ENCODE measurements at places on chromosomes 16 and 17. TPM values are rescaled to one million over a fixed set of nuclear protein-coding genes. Genes with fewer than 3 reads are reported as not detected.

Gene FBXW10
- total RNA-seq, result not detected

Gene FOXN1
- 0.11 TPM for total RNA-seq

Gene SLC52A1
- not detected for total RNA-seq

Gene CLEC19A
- not detected for total RNA-seq

Gene ITGB3
- total RNA-seq, result 27.6 TPM

Gene C1QTNF8
- total RNA-seq, result 0.65 TPM

Gene COX11
- 48.2 TPM for total RNA-seq

Gene ZPBP2
- total RNA-seq, result not detected

Gene B4GALNT2
- not detected for total RNA-seq

Gene MYH13
- not detected for total RNA-seq

Gene TRPV3
- total RNA-seq, result 0.91 TPM

Gene ACSM2A
- not detected for total RNA-seq

Gene METTL2A
- 27.0 TPM for total RNA-seq

Gene CD300H
- total RNA-seq, result not detected

Gene PHLPP2
- 13.5 TPM for total RNA-seq

Gene WFIKKN1
- total RNA-seq, result 0.13 TPM

Gene ZNF423
- total RNA-seq, result 3.4 TPM

Gene CCDC200
- total RNA-seq, result not detected

Gene TADA2A
- 20.4 TPM for total RNA-seq

Gene CAPN15
- total RNA-seq, result 24.6 TPM

Gene HOXB5
- not detected for total RNA-seq

Gene ASGR2
- total RNA-seq, result not detected

Gene OTOP2
- total RNA-seq, result not detected

Gene IL21R
- 5.2 TPM for total RNA-seq

Data from articular chondrocyte of knee joint (primary cell).